ENCODE measurements at places on chromosomes 5 and 9.
A peak's percentile ranks its signal among the peaks of the same experiment; 100 is the strongest.

DNA sequence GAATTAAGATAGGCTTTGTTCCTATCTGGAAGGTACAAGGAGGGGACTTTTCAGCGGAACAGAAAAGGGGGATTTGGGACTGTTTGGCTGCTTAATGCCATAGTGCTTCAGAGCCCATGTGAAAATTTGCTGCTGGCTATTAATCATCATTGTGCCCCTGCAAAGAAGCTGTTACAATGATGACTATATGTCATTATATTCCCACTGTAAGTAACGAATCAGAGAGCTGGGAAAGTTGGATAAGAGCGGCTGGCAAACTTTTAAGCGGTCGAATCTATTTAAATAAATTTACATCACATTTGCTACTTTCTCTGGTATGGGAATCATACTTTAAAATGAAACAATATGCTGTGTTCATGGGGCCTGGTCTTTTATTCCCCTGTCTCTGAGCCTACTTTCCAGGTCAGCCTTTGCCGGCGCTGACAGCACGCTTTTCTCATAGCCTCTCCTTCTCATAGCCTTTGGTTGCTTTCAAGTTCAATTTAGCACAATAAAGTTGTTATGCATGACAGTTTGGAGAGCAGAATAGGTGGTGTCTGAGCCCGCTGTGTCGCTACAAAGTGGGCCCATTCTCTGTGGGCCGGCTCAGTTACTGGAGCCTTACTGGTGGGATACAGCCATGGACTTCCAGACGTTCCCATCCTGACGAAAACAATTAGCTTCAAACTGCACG is 271.2 kb upstream of the TMEM161B start:
- DNase-seq = no peak

DNA sequence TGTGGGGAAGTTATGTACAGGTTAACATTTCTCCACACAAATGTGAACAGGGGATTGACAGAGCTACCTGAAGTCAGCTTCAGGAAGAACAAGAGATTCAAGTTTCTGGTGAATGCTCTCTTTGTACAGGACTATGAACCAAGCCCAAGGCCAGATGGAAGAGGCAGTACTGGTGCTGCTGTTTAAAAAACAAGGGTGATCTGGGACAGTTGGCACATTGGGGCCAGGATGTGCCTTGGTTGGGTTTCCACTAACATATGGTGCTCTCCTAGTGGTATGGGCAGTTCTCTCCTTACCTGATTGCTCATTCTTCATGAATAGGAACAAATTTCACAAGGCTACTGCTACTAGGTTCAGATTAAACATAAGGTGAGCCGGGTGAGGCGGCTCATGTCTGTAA is 40.0 kb downstream of the MTMR12 start:
- DNase-seq = no peak

DNA sequence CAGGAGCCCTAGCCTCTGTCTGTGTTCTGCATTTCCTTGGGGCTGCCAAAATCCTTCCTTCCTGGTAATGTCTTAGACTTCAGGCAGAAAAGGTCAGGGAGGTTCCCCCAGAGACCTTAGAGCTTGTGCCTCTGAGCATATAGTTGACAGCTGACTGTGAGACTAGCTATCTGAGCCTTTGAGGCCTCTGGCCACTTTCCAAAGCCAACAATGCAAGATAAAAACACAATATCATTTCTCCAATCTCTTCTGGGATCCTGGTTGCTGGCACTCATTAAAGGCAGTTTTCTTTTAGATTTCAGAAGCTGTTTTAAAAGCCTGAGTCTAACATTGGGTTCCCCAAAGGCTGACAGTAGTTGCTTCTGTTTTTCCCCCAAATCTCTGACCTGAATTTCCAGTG is 13.2 kb upstream of the GLRA1 start:
- DNase-seq = no peak

- no peak for DNase-seq
Observed at GRCh38 chr5:127599847-127600246, 49.0 kb upstream of the CTXN3 start.

DNA sequence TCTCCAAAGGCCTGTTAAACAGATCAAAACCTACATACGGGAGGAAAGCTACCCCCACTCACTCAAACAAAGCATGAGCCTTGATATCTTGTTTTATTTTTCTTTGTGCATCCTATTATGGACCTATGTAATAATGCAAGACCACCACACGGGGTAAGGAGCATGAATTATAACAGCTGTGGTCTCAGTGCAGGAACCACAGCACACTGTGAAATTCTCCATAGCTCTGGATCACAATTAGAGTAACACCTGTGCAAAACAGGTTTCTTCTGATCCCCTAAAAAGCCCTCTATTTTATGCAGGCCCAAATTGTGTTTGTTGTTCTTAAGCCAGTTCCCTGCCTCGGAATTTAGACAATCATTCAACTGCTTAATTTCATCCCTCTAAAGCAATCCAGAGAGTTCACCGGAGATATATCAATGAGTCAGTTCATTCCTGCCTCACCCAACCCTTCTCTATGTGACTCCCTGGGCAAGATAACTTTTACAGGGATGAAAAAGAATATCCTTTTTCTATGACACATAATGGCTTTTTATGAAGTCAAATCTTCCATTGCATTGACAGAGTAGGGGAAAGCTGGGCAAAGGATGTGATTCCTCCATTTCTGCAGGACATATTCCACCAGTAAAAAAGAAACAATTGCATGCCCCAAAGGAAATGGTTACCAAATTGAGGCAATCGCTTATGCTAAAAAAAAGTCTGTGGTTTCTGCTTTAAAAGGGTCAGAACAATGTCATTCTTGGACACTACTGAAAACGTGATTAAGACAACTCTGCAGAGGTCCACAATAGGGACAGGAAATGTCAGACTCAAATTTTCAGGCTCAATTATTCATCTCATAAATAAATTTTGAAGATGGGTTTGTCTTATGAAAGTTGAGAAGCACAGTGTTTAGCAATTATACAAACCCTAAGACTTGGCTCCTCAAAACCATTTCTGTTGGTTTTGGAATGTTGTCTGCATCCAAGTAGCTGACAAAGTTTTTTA is 41.6 kb upstream of the FST start:
- DNase-seq = peak; percentile 27

GRCh38 chr9:6759185-6759977 is 1.6 kb downstream of the KDM4C start:
- peak; percentile 93 for DNase-seq

DNA sequence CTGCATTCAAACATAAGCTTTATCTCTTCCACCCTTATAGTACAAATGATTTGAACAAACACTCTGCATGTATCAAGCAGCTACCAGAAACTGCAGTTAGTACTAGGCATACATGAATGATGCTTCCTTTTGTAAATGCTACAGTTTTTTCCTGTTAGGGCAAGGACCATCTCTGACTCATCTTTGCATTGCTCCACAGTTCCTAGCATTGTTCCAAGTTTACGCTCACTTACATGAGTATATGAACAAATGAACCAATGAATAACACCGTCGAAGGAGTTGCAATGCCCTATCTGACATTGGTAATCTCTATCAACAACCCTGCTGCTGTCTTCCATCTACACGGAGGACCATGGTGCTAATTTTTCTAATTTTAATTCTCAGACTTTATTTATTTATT is 2.1 kb upstream of the ALDH7A1 start:
- no peak for DNase-seq

GRCh38 chr9:97243606-97244005 is 63.9 kb upstream of the CCDC180 start:
- no peak for DNase-seq
